Activated CD4-positive, CD25-positive, alpha-beta regulatory T cell treated with anti-CD3 and anti-CD28 coated beads, Interleukin-2, amount 50 U/mL, for 72 hours (primary cell): ENCODE measurements at places on chromosomes 4 and X.

GRCh38 chrX:133854290-133854689 lies 131.1 kb downstream of the GPC3 start:
- DNase-seq: no peak

GRCh38 chr4:83307920-83308319 lies 23.3 kb upstream of the COQ2 start:
- no peak for DNase-seq

GRCh38 chrX:101462892-101463291 lies 22.4 kb upstream of the ARMCX4 start:
- no peak for DNase-seq

DNA sequence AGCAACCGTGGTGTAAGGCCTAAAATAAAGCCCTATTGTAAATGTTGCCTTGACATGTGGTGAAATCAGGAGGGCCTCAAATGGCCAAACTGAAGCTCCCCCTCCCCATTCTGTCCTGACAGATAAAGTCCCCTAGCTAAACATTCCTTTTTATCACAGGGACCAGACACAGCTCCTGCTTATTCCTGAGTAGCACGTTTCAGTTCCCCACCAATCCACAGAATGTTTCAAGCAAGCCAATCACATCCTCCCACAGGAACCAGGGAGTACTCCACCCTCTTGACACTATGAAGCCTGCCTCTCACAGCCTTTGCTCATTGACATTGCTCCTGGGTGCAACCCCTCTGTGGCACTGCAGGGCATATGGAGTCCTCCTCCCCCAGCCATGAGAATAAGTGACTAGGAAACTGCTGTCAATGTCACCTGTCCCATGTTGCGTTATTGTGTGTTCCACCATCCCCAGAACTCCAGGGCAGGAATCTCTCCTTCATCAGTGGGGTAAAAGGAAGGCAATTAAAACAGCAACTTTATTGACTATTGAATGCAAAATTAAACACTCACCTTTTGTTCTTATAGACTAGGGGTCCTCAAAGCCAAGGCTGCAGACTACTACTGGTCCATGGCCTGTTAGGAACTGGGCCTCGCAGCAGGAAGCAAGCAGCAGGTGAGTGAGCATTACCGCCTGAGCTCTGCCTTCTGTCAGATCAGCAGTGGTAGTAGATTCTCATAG lies 128.1 kb downstream of the COL25A1 start:
- no peak for DNase-seq

GRCh38 chr4:188218392-188218791 lies 79.2 kb downstream of the TRIML1 start:
- DNase-seq: no peak

DNA sequence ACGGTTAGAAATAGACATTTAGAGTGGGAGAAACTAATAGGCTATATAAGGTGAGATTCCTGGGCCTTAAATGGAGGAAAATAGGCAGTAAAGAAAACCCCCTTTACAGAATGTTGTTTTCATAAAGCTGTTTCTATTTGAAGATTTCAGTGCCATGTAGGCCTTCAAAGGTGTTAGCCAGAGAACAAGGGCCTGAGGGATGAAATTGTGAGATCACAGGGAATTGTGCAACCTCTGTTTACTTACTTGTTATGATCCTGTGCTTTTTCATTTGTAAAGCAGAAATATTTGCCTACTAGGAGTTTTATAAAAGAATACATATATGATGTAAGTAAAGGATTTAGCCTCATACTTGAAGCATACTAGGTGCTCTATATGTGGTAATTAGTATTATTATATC lies 272.9 kb upstream of the ARX start:
- no peak for DNase-seq

GRCh38 chr4:85732124-85732523 lies 257.2 kb downstream of the ARHGAP24 start:
- DNase-seq: no peak

DNA sequence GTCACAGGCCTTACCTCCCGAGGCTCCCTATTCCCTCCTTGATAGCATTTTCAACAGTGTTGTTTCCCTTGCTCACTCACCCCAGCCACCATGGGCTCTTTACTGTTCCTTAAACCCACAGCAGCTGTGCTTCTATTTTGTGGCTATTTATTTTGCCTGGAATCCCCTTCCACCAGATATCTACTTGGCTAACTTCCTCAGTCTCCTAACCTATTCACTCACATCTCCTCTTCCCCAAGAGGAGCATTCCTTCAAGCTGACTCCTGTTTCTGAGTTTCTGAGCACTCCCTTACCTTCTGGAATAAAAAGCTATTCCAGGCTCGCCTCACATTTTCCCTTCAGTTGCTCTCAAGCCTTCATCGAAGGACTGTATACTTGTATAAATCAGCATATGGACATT lies 50.5 kb downstream of the CXCL1 start:
- DNase-seq: no peak

DNA sequence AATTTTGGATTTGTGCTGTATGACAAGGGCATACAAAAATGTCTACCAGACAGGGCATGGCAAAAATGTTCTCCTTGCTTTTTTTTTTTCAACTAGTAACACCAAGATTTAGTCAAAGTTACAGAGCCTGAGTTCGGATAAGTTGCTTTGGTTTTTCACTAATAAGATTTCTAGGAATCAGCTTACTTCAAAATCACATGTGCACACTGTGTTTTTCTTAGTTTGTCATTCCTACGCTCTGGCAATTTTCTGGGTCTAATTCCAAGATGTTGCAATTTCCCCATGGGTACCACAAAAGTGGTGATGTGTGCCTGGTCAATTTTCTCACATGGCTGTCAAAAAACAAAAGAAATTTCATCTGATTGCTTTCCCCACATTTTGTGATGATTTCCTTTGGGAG lies 6.3 kb downstream of the C1QTNF7 start:
- no peak for DNase-seq

DNA sequence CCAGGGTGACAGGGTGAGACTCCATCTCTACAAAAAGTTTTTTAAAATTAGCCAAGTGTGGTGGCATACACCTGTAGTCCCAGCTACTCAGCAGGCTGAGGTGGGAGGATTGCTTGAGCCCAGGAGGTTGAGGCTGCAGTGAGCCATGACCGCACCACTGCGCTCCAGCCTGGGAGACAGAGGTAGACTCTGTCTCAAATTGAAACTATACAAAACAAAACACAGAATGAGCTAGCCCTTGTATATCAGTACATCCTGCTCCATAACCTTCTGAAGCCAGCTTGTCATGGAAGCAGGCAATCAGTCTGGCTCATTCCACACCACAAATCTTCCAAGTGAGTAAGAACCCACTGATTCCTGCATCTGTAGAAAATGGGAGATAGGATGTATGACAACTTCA lies 49.0 kb downstream of the CD99L2 start:
- no peak for DNase-seq

GRCh38 chr4:185859111-185859510 lies 47.1 kb upstream of the SORBS2 start:
- DNase-seq: no peak

DNA sequence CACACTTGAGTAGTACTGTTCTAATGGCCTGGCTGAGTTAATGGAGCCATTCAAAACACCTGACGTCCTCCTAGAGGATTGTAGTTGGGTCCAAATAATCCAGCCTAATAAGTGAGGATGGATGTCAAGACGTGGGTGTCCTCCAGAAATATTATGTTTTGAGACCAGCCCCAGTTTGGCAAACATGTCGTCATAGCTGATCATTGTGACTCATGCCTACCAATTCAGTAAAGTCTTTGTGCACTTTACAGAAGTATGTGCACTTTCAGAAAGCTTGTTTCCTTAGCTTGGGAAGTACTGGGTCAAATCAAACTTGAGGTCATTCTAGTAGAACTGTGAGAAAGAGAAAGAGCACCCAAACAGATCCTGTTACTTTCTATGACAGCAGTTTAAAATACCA lies 37.6 kb upstream of the GLRA2 start:
- no peak for DNase-seq

DNA sequence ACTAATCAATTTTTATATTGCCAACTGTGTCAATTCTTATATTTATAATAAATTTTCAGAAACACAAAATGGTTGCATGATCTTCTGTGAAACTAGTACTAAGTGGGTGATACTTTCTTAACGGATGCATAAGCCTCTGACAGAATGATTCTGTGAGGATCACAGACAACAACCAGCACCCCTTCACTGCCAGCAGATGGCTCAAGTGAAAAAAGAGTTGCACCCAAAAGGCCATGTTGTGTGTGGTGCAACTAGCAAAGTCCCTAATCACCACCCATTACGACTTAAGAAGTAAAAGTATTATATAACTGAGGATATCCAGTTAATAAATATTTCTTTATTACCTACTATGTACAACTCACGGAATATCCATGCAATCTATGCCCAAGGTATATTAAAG lies 334.0 kb downstream of the PCDH19 start:
- no peak for DNase-seq

DNA sequence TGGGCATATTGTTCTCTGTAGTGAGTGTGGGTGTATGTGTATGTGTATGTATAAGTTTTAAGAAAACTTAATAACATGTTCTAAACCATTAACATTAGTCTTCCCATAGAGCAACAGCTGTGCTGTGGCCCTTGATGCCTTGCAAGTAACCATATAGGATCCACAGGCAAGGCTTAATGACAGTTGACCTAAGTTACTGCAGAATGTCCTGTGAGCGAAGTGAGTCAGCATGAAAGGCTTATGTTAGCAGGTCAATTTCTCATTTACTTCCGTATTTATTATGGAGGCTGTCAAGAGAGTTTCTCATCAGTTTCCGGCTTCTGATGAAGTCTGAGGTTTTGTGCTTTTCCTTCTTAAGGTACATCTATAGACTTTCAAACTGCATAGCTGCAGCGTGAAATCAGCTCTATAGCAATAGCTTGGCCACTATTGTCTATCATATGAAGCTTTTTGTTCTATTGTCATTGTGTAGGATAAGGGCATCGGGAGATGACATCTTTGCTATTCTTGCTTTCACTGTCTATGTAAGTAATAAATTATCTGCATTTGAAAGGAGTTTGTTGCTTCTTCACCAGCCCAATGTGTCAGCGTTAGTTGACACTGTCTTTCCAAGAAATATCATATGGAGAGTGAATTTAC lies 1153.4 kb upstream of the AGA start:
- DNase-seq: no peak

DNA sequence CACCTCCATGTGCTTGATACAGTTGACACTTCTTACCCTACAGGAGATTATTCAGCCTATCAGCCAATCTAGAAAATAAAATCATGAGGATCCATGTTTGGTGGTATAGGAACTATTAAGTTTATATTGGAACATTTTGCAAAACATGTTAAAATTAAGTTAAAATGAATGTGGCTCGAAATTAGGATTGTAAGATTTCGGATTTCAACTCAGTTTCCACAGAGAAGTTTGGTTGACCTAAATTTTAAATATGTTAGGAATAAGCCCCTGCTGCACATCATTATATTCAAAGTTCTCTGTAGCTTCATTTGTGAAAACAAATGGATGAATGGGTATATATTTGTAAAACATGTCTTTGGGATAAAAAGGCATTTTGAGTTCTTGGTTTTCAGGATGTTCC lies at the start of gene RAB40A:
TSS of gene RAB40A (minus strand) at position 101 of the 400 bp plus-strand sequence. CDS start 18,733 bp downstream, outside the sequence.
- DNase-seq: no peak

- DNase-seq: no peak
Observed at GRCh38 chr4:35559559-35560365, 684.6 kb downstream of the ARAP2 start.

GRCh38 chr4:36164900-36165630 lies 79.2 kb downstream of the ARAP2 start:
- DNase-seq: no peak

DNA sequence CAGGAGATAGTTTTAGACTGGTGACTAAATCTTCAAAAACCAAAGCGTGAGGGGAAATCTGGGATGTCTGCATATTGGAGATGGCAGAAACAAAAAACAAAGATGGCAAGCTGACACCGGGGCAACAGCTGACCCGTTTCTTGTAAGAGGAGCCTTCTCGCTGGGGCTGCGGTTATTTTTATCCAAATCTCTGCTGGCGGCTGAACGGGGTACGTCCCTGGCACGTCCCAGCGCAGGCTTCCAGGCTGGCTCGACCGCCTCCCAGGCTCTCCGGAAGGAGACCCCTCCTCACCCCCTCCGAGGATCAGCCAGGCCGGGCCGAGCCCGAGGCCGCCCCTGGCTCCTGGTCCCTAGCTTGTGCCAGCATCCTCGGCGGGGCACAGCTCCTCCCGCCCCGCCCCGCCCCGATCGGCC lies 403 bp downstream of the SGCB start:
- no peak for DNase-seq
